ENCODE measurements at places on chromosomes 2 and 18. TPM values are rescaled to one million over a fixed set of nuclear protein-coding genes. Genes with fewer than 3 reads are reported as not detected.
A peak's percentile ranks its signal among the peaks of the same experiment; 100 is the strongest.

GRCh38 chr2:231605607-231606091 is 13.0 kb downstream of the TEX44 start:
- H3K4me3 ChIP-seq, result peak overlapping the region; percentile 78
- H3K36me3 ChIP-seq, result no peaks in the 10 kb centered on the region
- peak overlapping the region; percentile 99 for H3K27ac ChIP-seq
- DNase-seq, result no peak
- H3K27me3 ChIP-seq, result no peaks in the 10 kb centered on the region

GRCh38 chr2:132542953-132543569 is 126.5 kb downstream of the GPR39 start:
- H3K27ac ChIP-seq, result no peak overlapping the region
- H3K4me3 ChIP-seq, result no peak overlapping the region
- H3K4me1 ChIP-seq, result no peaks in the 10 kb centered on the region

DPP4 gene
- 3.1 TPM for total RNA-seq

CCT4 gene
- total RNA-seq, result 124 TPM

- no peak overlapping the region for H3K27ac ChIP-seq
- H3K36me3 ChIP-seq, result no peaks in the 10 kb centered on the region
- H3K4me3 ChIP-seq, result no peak overlapping the region
- H3K4me1 ChIP-seq, result no peaks in the 10 kb centered on the region
- H3K27me3 ChIP-seq, result no peaks in the 10 kb centered on the region
- DNase-seq, result no peak
Measured at GRCh38 chr2:199315299-199316179, 142.2 kb downstream of the SATB2 start.

GRCh38 chr2:148653437-148653836 is 8.9 kb downstream of the EPC2 start:
- no peak overlapping the region for H3K4me3 ChIP-seq
- peaks cover 89% of the 10 kb centered on the region for H3K4me1 ChIP-seq
- H3K27me3 ChIP-seq, result no peaks in the 10 kb centered on the region
- no peaks in the 10 kb centered on the region for H3K36me3 ChIP-seq
- no peak overlapping the region for H3K27ac ChIP-seq

DNA sequence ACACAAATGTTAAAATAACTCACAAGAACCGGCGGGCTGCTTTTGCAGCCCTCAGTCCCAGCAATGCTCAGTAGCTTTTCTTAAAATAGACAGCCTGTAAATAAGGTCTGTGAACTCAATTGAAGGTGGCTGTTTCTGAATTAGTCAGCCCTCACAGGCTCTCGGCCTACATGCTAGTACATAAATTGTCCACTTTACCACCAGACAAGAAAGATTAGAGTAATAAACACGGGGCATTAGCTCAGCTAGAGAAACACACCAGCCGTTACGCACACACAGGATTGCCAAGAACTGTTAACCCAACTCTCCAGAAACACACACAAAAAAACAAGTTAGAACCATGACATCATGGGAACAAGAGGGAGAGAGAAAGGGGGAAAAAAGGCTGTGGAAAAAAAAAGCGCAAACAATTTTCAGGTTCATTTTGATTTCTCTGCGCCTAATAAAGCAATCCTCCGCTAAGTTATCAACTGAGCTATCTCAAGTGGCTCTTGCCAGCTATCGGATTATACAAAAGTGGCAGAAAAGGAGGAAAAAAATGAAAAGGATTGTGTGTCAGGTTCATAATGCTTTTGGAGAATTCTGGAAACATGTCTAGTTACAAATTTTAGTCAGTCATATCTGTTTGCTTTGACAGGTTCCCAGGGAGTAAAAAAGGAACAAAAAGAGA is 89.1 kb downstream of the ZEB2 start:
- H3K27ac ChIP-seq, result peak overlapping the region; percentile 79
- H3K4me1 ChIP-seq, result peaks cover 34% of the 10 kb centered on the region
- H3K27me3 ChIP-seq, result no peaks in the 10 kb centered on the region
- no peak for DNase-seq
- peak overlapping the region; percentile 60 for H3K4me3 ChIP-seq

- H3K36me3 ChIP-seq, result no peaks in the 10 kb centered on the region
- H3K4me3 ChIP-seq, result no peak overlapping the region
- no peaks in the 10 kb centered on the region for H3K27me3 ChIP-seq
- H3K4me1 ChIP-seq, result peaks cover 35% of the 10 kb centered on the region
Measured at GRCh38 chr2:27803046-27803445, 31.5 kb downstream of the MRPL33 start.

GRCh38 chr18:26656944-26657536 is 108.7 kb upstream of the KCTD1 start:
- H3K27ac ChIP-seq, result no peak overlapping the region
- H3K4me3 ChIP-seq, result peak overlapping the region; percentile 76
- H3K4me1 ChIP-seq, result peaks cover 13% of the 10 kb centered on the region
- peak; percentile 82 for DNase-seq

COLEC11 gene
- 0.22 TPM for total RNA-seq

- H3K36me3 ChIP-seq, result no peaks in the 10 kb centered on the region
- H3K4me1 ChIP-seq, result peaks cover 10% of the 10 kb centered on the region
- DNase-seq, result no peak
- H3K27ac ChIP-seq, result peak overlapping the region; percentile 46
- H3K4me3 ChIP-seq, result no peak overlapping the region
- peaks cover 2% of the 10 kb centered on the region for H3K27me3 ChIP-seq
Measured at GRCh38 chr2:205660521-205661124, 21.7 kb upstream of the NRP2 start.

- no peaks in the 10 kb centered on the region for H3K27me3 ChIP-seq
- H3K4me1 ChIP-seq, result no peaks in the 10 kb centered on the region
- no peak for DNase-seq
Measured at GRCh38 chr2:181106789-181107627, 126.6 kb downstream of the UBE2E3 start.

HOXD9 gene
- 0.43 TPM for total RNA-seq
